SK-MEL-5 (cell line): ENCODE measurements at places on chromosomes 6 and 20.

DNA sequence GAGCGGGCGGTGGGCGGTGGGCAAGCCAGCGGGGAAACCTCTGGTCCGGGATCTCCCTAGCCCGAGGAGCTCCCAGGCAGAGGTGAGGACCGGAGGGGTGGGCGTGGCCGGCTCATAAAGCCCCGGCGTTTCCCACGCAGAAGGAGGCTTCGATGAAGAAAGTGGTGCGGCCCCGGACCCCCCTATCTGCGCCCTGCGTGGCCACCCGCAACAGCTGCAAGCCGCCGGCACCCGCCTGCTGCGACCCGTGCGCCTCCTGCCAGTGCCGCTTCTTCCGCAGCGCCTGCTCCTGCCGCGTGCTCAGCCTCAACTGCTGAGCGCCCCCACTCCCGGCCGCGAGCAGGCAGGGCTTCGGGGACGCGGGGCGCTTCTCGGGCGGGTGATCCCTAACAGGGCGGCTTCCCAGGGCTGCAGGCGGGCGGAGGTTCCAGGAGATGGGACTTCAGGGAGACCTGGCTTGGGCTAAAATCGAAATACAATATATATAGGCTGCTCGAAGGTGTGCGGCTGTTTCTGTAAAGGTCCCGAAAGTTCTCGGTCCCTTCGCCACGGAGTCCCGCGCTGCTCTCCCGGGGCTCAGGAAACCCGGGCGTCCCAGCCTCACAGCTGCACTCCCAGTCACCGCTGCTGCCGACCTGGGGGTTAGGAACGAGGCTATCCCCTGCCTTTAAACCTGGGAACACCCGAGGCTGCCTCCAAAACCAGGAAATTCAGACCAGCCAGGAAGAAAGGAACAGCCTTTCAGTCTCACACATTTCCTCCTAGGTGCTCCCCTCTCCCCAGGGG lies 27.8 kb downstream of the ASIP start:
- no peak for DNase-seq

- DNase-seq, result no peak
Observed at GRCh38 chr6:121855521-121855920, 420.1 kb downstream of the GJA1 start.

GRCh38 chr6:37381579-37381978 lies 27.8 kb downstream of the RNF8 start:
- DNase-seq, result peak; percentile 62

GRCh38 chr20:13442986-13443385 lies 195.7 kb downstream of the TASP1 start:
- no peak for DNase-seq

DNA sequence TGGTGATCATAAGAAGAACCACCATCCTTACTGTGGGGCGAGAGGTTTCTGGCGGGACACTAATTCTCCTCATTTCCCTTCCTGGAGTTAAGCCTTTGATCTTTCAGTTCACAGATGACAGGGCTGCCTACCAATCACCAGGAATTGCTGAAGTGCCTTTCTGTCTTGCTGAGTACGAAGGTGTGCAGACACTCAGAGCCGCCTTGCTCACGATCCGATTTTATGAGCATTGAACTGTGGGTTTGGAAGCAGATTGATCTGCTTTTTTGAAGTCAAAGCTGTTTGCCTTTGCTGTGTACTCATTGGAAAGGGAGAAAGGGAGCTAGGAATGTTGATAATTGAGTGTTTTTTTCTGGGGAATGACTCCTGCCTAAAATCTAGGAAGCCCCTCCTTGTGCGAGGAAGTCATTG lies 129.1 kb upstream of the SALL4 start:
- DNase-seq, result no peak

GRCh38 chr6:97440590-97441176 lies 157.7 kb upstream of the MMS22L start:
- DNase-seq, result peak; percentile 77

- DNase-seq, result no peak
Observed at GRCh38 chr6:57159127-57159526, 13.0 kb upstream of the BAG2 start.

- DNase-seq, result peak; percentile 20
Observed at GRCh38 chr6:31908791-31909190, 6.9 kb upstream of the ZBTB12 start.

- DNase-seq, result no peak
Observed at GRCh38 chr20:46959081-46959692, 64.5 kb downstream of the EYA2 start.

DNA sequence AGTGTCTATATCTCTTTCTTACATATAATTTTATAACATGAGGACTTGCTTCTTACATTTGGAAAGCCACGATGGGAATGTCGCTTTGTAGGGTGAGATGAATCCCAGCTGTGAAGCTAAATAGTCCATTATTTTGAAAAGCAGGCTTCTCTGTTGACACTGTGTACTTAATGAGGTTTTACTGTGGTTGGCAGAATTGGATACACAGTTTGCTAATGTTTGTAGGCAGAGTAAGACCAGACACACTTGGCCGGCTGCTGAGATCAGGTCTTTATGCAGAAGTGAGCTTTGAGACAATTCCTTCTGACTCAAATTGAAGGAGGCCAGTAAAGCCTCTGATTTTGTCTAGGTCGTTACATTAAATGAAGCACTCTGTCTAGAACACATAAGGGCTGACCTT lies 93.0 kb downstream of the NDUFAF5 start:
- DNase-seq, result no peak

- no peak for DNase-seq
Observed at GRCh38 chr20:25220810-25221591, 25.5 kb downstream of the ENTPD6 start.

DNA sequence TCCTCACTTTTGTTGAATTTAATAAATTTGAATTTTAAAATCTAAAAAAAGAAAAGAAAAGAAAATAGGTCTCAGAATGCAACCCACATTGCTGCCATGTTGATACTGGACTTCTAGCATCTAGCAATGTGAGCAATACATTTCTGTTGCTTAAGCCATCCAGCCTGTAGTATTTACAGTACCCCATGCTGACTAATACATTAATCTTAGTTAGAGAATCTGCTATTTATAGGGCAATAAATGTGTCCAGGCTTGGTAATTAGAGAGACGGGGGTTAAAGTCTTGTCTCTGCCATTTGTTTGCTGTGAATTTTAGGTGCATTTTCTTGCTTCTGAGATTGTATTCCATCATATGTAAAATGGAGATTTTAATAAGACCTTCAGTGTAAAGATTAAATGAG lies 471.3 kb downstream of the DHX35 start:
- no peak for DNase-seq

- no peak for DNase-seq
Observed at GRCh38 chr20:62648318-62648995, 6.2 kb downstream of the SLCO4A1 start.

GRCh38 chr20:33667676-33668465 lies 1.1 kb downstream of the ACTL10 start:
- DNase-seq, result no peak

- DNase-seq, result no peak
Observed at GRCh38 chr6:66396549-66396948, 689.5 kb upstream of the EYS start.

GRCh38 chr20:32675223-32675975 lies 1.7 kb upstream of the C20orf203 start:
- DNase-seq, result no peak

DNA sequence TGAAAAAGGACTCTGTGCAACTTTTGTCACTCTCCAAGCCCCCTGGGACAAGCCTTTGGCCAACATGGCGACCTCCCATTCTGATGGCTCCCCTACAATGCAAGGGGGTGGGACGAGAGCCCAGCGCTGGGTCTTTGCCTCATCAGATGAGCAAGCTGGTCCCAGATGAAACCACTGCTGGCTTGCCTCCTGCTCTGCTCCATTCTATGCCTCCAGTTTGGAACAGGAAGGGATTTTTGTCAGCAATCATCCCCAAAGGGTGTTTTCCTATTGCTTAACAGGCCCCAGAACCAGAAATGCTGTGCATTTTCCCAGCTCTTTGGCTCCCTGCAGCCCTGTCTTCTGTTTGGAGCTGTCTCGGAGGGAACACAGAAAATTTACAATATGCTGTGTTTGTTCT lies 412.7 kb downstream of the MAFB start:
- DNase-seq, result no peak

GRCh38 chr6:24721461-24722215 lies 2.7 kb upstream of the C6orf62 start:
- peak; percentile 91 for DNase-seq

- no peak for DNase-seq
Observed at GRCh38 chr6:11766043-11766442, 12.6 kb downstream of the ADTRP start.

- no peak for DNase-seq
Observed at GRCh38 chr6:66772800-66773199, 1065.8 kb upstream of the EYS start.

DNA sequence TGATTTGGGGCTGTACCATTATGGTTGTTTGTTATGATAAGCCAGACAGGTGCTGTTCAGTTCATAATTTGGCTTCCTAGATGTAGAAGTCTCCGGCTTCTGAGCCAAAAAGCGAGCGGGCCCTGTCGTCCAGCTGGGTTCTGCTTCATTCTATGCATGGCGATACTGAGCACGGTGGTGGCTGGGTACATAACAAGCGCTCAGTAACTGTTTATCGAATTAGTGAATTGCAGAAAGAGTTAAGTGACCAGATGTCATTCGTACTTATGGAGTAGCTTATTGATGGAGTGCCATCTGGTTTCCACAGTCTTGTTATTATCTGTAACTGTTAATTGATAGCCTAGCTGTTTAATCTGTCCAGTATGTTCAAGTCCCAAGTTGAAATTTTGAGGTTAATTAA lies 85.0 kb downstream of the DTD1 start:
- no peak for DNase-seq

DNA sequence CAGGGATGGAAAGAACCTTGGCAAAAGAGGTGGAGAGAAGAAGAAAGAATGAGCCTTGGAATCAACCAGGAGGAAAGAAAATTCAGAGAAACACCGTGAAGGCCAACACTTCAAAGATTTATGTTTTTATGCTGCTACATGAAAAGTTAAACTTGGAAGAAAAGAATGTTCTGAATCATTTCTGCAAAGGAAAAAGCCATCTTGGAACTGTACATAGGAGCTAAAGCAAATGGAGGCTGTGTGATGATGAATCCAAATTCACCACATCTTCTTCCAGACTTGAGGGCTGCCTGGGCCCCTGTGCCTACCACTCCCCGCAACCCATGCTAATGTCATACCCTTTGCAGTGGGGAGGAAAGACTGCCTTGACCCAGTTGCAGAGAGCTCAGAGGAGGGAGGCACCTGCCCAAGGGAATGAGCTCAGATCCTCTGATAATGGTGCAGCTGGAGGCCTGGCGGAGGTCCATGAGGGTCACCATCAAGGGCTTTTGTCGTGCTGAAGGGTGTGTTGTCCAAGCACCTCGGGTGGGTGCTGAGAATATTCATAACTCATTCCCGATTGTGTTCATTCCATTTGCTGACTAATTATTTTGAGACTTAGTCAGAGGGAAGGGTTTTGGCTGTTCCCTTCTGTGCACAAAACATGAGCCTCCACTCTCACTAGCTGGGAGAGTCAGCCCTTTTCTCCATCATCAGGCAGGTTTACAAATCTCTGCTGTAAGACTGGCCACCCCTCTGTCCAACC lies 245.8 kb upstream of the JAG1 start:
- DNase-seq, result no peak

- DNase-seq, result no peak
Observed at GRCh38 chr6:25954756-25955155, 7.8 kb upstream of the TRIM38 start.

GRCh38 chr6:38302081-38302480 lies 337.6 kb downstream of the BTBD9 start:
- no peak for DNase-seq

- DNase-seq, result no peak
Observed at GRCh38 chr6:24931296-24931695, 4.5 kb downstream of the RIPOR2 start.

- no peak for DNase-seq
Observed at GRCh38 chr20:1310071-1310470, 18.9 kb downstream of the SDCBP2 start.

- no peak for DNase-seq
Observed at GRCh38 chr6:35495258-35496035, 1.4 kb downstream of the TEAD3 start.

- no peak for DNase-seq
Observed at GRCh38 chr6:149089510-149089909, 228.0 kb upstream of the TAB2 start.

DNA sequence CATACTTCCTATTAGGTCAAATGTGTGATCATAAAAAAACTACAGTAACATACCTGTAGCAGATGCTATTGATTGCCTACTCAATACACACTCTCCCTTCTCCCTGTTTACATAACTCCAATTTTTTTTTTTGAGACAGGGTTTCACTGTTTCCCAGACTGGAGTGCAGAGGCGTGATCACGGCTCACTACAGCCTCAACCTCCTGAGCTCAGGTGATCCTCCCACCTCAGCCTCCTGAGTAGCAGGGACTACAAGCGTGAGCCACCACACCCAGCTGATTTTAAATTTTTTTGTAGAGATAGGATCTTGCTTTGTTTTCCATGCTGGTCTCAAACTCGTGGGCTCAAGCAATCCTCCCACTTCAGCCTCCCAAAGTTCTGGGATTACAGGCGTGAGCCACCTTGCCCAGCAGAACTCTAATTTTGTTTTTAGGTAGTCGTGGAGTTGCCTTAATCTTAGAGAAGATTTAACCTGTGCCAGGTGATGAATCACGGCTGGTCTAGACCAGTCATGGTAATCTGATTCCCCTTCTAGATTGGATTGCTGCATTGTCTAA lies 14.0 kb upstream of the KIF3B start:
- no peak for DNase-seq

- DNase-seq, result peak; percentile 45
Observed at GRCh38 chr20:13008761-13009681, at the start of gene SPTLC3. Gene SPTLC3, plus strand, starts transcription at chr20:13008972. Its CDS starts 296 bp downstream, at chr20:13009268.

DNA sequence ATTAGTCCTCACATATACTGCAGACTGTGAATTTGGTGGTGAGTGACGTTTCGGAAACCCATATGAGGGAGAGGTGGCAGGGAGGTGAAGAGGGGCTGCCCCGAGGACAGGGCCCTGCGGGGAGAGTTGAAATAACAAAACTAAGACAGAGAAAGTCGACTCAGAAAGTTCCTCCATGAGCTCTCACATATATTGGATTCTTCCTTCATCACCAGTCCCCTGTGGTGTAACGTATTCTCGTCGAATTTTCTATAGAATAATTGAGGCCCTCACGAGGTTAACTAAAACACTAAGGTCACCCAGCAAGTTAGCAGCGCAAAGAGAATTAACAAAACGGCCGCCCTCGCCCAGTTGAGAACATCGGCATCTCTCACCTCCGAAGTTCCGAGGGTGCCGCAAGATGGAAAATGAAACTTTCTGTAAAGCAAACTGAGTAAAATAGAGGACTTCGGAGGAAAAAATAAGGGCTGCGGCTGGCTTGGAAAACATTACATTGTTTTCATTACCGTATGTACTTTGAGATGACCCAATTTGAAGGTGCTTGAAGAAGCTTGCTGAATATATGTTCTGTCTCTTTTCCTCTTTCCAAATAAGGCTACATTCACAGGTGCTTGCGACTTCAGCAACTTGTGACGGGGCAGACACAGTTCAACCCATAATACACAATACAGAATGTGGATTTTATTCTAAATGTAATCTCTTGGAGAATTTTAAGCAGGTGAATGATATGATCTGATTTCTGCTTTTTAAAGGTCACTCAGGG lies 490.9 kb upstream of the JARID2 start:
- no peak for DNase-seq
